ENCODE measurements at places on chromosomes 3 and 15.

GRCh38 chr15:31814082-31814481 lies 216.2 kb upstream of the CHRNA7 start:
- DNase-seq, result no peak

- DNase-seq, result no peak
Measured at GRCh38 chr3:10437272-10437994, 68.0 kb downstream of the ATP2B2 start.

DNA sequence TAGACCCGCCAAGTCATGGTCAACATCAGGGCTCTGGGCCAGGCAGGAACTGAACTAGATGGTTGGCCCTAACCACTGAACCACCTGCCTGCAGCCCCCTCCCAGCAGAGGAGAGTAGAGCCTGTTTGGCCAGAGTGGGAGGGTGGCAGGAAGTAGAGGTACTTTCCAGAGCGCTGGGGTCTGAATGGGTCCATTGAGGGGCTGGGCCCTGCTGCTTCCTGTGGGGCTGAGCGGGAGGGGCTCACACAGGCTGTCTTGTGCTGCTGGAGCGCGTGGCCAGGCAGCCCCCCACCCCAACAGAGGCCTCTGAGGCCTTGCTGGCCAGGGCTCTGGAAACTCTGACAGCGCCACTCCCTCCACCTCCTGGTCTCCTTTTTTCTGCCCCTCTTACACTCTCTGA lies 17.4 kb downstream of the CSPG4 start:
- peak; percentile 8 for DNase-seq

GRCh38 chr3:24088782-24089181 lies 143.7 kb downstream of the NR1D2 start:
- peak; percentile 31 for DNase-seq

- DNase-seq, result no peak
Measured at GRCh38 chr3:52126036-52126435, 28.2 kb downstream of the POC1A start.

DNA sequence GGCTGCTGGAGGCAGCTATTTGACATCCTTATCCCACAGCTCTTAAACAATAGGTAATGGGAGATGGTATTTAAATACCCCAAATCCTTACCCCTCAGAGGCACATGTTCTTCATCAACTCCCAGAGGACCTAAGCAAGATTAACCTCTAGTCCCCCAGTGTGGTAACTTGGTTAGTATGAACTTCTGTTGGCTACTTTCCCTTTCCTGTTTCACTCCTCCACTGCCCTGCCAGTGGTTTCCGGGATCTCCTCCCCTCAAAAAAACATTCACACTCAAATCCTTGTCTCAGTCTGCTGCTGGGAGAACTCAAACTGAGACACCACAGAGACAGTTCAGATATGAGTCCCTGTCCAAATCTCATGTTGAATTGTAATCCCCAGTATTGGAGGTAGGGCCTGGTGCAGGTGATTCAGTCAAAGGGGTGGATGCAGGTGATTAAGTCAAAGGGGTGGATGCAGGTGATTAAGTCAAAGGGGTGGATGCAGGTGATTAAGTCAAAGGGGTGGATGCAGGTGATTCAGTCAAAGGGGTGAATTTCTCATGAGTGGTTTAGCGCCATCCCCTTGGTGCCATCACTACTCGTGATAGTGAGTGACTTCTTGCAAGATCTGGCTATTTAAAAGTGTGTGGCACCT lies 335.0 kb upstream of the CTNNB1 start:
- DNase-seq, result no peak

All from NCI-H69 (cell line).